HepG2 (cell line): ENCODE measurements at places on chromosomes 11 and 22. TPM values are rescaled to one million over a fixed set of nuclear protein-coding genes. Genes with fewer than 3 reads are reported as not detected.

Gene OR4A16
- total RNA-seq: not detected in 2 replicates

Gene MMP27
- not detected in 2 replicates for total RNA-seq

DNA sequence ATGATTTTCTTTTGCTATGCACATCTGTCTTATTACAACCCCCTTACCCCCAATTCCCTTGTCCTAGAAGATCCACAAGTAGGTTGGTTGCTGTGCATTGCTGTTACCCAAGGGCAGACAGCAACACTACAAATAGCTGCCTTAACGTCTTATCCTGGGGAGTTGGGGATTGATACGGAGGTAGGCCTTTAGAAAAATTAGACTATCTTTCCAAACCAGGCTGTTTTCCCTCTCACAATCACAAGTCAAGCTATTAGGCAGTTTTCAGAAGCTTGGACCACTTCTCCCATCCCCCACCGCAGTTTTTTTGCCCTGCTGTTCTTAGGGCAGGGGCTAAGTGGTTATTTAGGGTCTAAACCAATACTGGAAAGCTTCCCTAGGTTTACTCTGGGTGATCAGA is 2.8 kb upstream of the PHLDB1 start:
- no peak for DNase-seq

DNA sequence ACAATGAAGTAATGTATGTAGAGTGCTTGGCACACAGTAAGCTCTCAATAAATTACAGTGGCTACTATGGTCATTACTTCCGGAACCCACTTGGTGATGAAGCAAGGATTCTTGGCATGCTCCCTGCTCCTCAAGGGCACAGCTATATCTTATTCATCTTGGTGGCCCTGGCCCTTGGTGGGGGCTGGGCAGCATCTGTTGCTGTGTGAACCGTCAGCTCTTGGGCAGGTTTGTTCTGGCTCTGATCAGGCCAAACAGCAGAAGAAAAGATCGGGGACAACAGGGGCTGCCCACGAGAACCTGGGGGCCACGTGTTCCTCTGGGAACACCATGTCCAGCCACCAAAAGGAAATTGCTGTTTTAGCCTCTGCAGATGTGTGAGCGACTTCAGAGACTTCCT is 136.9 kb upstream of the SYT13 start:
- DNase-seq: no peak

GRCh38 chr11:126930091-126930841 is 70.3 kb downstream of the KIRREL3 start:
- DNase-seq: no peak

DNA sequence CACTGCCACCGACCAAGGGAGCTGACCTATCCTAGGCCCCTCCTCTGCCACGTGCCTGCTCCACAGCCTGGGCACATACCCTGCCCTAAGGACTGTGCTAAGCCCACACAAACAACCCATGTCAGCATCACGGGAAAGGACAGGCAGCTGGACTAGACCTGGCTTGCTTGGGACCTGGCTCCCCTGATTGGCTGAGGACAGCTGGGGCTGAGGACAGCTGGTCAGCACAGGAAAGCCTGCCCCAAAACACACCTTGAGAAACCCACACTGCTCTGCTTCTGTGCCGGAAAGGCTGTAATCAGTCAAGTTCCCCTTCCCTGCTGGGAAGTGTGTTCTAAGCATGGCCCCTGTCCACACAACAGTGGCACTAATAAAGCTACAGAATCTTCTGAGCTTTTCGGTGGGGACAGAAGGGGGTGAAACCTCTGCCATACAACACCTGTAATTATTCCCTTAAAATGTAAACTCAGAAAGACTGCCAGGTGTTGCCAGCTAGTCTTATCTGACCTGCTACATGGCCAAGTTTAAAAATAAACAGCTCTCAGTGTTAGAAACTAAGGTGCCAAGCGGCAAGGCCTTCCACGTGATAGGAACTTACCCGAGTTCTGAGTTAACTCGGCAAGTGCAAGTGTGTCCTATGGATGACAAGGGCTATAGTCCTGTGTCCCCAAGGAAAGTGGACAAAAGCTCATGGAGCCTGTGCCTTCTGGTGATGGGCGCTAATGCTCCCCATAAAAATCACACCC is 35.7 kb upstream of the ARFGAP3 start:
- DNase-seq: no peak
